AG04450 (cell line): ENCODE measurements at places on chromosomes 5 and 9.

DNA sequence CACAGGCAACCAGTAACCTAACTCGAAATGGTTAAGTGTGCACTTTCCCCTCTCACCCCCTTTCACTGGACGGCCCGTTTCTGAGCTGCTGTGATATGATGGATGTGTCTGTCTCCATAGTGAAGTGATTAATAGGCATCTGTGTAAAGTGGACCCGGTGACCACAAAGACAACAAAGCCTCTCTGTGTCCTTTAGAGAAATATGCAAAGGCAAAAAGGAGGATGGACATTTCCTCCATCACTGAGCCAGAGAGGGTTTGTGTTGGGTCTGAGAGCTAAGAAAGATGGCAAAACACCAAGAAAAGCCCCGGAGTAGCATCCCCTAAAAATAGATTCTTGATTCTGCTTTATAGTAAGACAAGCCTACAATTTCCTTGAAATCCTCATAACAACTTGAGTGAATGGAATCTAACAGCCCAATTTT, 120.6 kb downstream of the SEMA6A start:
- no peak for DNase-seq

DNA sequence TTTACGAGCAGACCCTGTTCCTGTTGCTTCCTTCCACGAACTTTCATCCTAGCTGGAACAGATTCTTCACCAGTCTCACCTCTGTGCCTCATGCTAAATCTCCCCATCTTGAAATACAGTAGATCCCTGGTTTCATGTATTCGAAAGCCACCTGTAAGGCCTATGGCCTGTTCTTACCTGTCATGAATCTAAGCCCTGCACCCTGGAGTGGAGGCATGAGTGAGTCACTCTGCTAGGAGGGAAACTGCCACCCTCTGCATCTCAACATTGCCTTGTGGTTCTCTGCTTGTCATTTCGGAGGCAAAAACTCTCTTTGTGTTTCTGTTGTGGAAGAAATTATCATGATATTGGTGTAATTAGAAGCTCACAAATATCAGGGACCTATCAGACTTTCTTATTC, 320.0 kb downstream of the ENC1 start:
- no peak for DNase-seq

GRCh38 chr9:109048822-109049221, 35.5 kb upstream of the CTNNAL1 start:
- no peak for DNase-seq

DNA sequence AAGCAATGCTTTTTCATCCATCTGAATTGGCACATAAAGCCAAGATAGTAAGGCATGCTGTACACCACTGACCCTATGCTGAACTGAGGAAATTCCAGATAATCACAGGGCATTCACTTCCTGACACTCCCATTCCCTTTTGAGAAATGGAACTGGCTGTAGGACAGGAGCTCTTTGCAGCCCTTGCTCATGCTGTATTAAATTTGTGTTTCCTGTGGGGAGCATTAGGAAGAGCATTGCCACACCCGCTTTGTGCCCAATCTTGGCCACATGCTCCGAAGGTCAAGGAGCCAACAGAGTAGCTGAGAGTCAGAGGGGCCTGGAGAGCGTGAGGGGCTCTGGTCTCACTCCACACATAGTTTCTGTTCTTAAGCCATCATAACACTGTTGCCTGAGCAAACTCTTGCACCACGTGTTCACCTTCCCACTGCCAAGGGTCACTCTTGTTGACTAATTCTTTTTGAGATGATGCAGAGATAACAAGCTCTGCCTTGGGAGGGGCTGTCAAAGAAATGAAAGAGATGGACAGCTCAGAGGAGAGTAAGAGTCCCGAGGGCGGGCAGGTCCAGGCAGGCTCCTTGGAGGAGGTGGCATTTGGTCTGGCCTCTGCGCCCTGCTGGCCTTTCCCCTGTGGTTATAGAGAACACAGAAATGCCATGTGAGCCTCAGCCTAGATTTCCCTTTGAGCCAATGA, 31.7 kb upstream of the ARAP3 start:
- no peak for DNase-seq

DNA sequence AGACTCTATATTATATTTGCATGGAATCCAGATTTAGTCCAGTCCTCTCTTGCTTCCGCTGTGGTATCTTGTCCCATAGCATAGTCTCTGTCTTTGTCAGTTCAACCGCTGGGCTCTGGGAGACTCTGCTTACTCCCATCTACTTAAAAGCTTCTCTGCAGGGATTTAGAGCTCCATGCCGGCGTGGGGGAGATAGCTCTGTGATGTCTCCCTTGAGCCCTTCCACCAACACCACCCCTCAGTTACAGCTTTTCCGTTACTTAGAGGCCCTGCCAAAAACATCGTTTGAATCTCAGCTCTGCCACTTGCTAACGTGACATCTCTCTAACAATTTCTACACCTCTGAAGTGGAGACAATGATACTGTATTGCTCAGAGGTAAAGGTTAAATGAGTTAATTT, 306.1 kb upstream of the ZNF608 start:
- no peak for DNase-seq

GRCh38 chr5:157718519-157718918, 12.7 kb upstream of the THG1L start:
- DNase-seq: no peak

- no peak for DNase-seq
Observed at GRCh38 chr9:91416096-91416712, 7.4 kb downstream of the NFIL3 start.

DNA sequence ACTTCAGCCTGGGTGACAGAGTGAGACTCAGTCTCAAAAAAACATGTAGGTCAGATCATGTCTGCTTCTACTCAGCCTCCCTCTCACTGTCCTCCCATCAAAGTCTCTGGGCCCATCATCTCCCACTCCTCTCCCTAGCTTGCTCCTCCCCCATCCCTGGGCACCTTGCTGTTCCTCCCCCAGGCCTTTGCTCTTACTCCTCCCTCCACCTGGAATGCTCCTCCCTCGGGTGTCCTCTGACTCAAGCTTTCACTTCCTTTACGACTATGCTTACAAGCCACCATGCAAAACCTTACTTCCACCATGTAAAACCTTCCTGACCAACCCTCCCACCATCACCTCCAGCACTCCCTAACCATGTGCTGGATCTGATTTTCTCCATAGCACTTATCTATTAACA, 51.5 kb downstream of the MTMR12 start:
- DNase-seq: no peak

DNA sequence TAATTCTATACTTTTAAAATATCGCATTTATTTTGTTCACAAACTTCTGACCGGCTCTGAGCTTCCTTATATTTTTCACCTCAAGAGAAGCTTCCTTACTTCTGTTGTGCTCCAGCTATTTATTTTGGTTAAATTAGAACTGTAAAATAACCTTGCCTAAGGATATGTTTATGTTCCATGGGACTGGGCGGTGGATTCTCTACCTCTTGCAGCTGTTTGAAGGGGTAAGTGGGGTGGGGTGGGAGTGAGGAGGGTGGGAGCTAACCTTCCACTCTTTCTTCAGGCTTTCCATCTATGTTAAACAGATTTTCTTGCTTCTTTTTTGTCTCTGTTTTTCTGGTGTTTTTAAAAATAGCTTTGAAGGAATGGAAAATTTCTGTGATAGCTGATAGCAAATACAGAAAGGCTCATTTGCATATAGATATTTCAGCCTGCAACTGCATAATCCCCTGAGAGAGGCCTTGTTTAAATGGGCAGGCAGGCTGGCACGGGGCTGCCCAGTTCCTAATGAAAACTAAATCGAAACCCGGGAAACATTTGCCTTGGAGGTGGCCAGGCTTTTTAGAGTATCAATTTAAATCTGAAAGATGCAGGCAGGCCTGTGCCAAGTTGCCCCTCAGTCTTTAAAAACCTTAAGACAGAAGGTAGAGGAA, 122.1 kb upstream of the DMAC1 start:
- DNase-seq: no peak

DNA sequence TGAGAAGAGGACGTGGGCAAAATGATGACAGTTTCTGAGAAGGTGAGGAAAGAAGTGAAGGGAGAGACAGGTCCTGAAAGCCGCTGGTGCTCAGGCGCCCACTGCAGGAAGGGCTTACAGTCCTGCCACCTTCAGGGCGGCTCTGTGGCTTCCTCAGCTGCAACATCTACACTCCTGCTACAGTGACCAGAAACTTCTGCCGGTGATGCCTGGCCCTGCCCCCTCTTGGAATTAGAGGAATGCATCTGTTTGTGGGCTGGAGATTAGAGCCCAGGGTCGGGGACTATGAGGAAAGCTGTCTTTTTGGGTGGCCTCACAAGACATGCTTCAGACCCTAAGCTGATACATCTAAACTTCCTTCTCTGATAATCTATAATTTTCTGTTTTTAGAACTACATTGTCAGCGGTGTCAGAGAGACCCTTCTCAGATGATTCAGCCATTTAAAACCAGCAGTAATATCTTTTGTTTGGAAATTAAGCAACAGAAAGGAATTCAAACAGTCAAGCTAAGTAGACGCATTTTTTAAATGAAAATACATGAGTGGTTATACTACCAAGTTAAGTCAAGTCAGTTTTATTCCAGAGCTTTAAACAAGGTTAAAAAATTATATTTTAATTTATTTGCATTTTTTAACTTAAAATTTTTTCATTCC, 30.4 kb downstream of the PRDM6 start:
- DNase-seq: no peak

DNA sequence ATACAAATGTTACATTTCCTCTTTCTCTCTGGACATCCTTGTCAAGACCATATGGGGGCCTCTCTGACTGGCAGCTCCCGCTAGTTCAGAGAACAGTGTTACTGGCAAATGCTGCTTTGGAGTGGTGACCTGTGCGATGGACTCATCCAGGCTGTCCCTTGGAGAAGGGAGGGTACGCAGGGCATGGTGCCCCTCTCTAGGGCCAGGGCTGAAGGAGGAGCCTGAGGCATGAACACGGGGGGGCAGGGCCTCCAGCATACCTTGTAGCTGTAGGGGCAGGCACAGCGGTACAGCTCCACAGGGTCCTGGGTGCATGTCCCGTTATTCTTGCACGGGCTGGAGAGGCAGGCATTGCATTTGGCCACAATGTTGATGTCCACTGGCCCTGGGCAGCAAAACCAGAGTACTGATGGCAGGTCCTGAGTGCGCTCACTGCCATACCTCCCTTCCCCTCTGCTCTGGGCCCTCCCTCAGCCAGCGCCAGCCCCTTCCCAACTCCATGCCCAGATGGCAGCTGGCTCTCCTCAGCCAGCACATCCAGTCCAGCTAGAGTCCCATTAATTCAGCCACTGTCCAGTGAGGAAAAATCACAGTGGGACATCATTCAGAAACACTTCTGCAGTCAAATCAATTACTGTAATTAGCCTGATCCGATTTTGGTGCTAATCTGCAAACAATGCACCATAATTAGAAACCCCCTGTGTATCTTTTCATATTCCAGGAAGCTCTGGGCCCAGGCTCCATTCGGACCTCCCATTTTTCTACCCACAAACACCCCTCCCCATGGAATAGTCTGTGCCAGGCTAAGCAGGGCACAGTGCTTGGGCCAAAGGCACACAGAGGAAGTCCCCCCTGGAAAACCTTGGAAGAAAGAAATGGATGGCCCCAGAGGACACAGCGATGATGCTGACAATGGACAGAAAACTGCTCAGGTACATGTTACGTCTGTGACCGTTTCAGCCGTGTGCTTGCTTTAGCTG, 128.8 kb upstream of the PANK3 start:
- no peak for DNase-seq

GRCh38 chr9:129316281-129317030, 138.4 kb upstream of the IER5L start:
- no peak for DNase-seq

GRCh38 chr5:87899208-87899661, 369.4 kb downstream of the TMEM161B start:
- DNase-seq: no peak

GRCh38 chr5:135034236-135034962, 371 bp upstream of the PITX1 start:
- peak; percentile 53 for DNase-seq

DNA sequence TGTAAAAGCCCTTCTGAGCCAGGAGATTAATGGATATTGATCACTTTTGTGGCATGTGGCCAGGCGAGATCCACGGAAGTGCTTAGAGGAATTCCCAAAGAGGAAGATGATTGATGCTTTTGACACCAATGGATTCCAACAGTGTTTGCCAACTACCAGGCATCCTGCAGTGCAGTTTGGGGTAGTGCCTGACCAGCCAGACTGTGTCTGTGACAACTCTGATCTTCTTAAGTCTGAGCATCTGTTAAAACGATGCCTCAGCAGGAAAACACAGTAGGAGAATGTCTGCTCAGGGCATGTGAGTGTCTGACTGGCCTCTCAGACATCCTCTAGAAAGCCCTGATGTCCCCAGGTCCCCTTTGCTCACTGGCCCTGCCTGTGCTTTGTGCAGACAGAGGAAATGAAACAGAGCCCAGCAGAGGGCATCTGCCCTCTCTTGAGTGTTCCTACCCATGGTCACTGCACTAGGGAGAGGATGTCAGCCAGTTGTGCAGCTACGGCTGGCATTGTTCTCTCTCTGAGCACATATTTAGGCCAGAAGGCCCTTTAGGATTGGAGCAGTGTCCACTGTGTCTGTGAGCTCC, 57.0 kb downstream of the TRPC7 start:
- DNase-seq: no peak

GRCh38 chr9:1198085-1198484, 147.9 kb downstream of the DMRT2 start:
- no peak for DNase-seq

GRCh38 chr5:53318303-53318702, 162.1 kb upstream of the FST start:
- DNase-seq: no peak

DNA sequence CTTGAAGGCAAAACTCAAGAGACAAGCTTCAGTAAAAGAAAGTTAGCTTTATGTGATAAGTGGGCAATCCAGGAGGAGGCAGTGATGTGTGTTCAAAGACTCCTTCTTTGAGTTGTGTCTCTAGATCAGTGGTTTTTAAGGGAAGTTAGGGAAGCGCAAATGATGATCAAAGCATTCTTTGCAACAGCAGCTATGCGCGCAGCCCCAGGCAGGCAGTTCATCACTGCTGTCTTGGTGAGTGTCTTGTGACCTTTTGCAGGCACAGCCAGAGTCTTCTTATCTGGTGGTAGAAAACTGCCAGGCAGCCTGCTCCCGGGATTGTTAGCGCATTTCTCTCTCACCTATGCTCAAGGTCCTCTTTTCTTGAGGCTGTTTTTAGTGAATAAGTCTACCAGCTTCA, 40.3 kb upstream of the CLK4 start:
- no peak for DNase-seq

DNA sequence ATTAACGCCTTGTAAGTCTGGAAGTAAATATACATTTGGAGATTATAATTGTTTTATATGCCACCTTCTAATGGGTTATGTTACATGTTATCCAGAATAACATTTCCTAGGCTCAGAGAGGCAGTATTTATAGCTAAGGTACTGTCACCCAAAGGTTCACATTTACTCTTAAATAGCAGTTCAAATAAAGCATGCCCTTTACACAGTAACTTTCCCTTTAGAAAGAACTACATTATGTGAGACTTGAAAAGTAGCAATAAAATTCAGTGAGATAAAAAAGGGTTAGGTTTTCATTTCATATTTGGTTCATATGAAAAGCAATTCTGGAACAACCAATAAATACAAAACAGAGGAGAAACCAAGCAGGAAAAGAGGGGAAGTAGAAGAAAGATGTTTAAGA, 35.1 kb downstream of the SKIC3 start:
- no peak for DNase-seq

- no peak for DNase-seq
Observed at GRCh38 chr5:132203464-132203818, 24.2 kb downstream of the P4HA2 start.

GRCh38 chr9:91495450-91495849, 71.8 kb upstream of the NFIL3 start:
- DNase-seq: peak; percentile 90

GRCh38 chr5:37836235-37836591, 3.6 kb downstream of the GDNF start:
- DNase-seq: no peak

GRCh38 chr5:93941897-93942296, 200.5 kb upstream of the POU5F2 start:
- DNase-seq: no peak
